ENCODE measurements at places on chromosomes 12 and 14.

- no peak for DNase-seq
Measured at GRCh38 chr12:125092108-125092871, 27.1 kb downstream of the AACS start.

- DNase-seq: no peak
Measured at GRCh38 chr12:101076921-101077320, 133.1 kb downstream of the SLC5A8 start.

- DNase-seq: no peak
Measured at GRCh38 chr14:61699027-61699426, 3.7 kb downstream of the HIF1A start.

- DNase-seq: peak; percentile 91
Measured at GRCh38 chr14:96274543-96274942, 18.5 kb downstream of the BDKRB1 start.

DNA sequence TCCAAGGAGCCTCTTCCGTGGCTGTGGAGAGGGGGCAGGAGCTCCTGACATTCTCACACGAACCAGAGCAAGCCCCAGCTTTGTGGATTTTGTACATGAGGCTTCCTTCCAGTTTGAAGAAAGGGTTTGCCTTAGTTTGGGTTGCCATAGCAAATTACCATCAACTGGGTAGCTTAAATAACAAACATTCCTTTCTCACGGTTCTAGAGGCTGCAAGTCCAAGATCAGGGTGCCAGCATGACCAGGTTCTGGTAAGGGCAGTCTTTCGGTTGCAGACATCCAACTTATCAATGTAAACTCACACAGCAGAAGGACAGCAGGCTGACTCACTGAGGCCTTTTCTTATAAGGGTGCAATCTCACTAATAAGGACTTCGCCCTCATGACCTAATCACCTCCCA lies 25.9 kb upstream of the STAB2 start:
- DNase-seq: peak; percentile 22

GRCh38 chr12:20885552-20885951 lies 75.0 kb downstream of the SLCO1B3 start:
- no peak for DNase-seq

GRCh38 chr12:45543887-45544286 lies 185.6 kb upstream of the ARID2 start:
- peak; percentile 78 for DNase-seq
